ENCODE measurements at places on chromosomes 6 and 20.

- DNase-seq: no peak
Measured at GRCh38 chr6:21447987-21448386, 145.6 kb upstream of the SOX4 start.

- no peak for DNase-seq
Measured at GRCh38 chr20:60108397-60108796, 150.2 kb downstream of the CDH26 start.

GRCh38 chr20:44698351-44698750, 16.8 kb upstream of the CCN5 start:
- no peak for DNase-seq

DNA sequence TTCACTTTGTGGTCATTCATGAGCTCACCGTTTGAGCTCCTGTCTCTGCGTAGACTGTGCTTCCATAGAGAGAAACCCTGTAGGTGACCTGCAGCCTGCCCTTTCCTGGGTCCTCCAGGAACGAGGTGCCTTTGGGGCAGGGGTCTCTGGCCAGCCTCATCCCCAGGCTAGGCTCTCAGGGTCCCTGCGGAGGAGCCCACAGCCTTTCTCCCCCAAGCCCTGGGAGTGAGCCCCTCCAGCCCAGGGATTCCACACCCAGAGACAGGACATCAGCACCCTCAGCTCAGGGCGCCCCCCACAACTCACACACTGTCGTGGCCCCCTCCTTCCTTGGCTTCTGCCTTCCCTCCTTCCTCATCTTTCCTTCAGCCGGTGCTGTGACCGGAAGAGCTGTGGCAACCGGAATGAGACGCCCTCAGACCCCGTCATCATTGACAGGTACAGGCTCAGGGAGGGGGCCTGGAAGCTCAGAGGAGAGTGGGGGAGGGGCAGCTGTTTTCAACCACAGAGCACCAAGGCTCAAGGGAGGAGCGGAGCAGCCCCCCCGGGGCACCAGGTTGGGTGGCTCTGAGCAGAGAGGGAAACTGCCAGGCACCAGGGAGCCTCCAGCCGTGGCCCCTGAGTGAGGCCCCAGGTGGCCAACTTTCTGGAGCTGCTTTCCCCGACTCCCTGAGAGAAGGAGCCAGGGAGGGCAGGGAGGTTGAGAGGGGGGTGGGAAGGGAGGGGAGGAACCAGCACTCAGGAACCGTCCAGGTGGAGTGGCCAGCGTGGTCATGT, 16.8 kb downstream of the EBF4 start:
- peak; percentile 66 for DNase-seq

- no peak for DNase-seq
Measured at GRCh38 chr6:12296255-12296573, 6.1 kb downstream of the EDN1 start.

GRCh38 chr20:701401-702129, 26.0 kb upstream of the SCRT2 start:
- no peak for DNase-seq

DNA sequence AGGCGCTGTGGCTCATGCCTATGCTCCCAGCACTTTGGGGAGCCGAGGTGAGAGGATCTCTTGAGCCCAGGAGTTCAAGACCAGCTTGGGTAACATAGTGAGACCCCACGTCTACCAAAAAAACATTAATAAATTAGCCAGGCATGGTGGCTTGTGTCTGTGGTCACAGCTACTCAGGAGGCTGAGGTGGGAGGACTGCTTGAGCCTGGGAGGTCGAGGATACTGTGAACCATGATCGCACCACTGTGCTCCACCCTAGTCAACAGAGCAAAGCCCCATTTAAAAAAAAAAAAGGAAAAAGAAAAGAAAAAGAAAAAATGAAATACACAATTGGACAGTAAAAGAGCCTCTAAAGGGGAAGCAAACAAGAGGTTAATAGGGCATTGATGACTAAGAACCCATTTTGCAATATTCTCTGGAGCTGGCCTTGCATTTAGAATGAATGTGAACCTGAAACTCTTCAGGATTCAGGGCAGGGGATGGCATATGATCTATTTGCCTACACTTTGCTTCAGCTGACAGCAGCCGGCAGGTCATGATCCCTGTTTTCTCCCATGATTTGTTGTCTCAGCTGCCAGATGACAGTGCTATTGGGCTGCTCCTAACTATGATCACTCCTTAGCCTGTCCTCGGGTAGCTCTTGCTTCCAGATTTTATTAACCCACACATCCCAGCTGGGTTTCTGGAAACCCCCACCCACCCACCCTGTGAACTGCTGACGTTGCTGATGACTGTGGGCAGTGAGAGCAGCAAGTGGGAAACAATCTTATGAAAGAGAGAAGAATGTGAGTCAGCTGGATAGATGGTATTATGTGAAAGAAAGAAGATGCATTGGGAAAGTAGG, 83.8 kb upstream of the ELOVL5 start:
- DNase-seq: no peak

DNA sequence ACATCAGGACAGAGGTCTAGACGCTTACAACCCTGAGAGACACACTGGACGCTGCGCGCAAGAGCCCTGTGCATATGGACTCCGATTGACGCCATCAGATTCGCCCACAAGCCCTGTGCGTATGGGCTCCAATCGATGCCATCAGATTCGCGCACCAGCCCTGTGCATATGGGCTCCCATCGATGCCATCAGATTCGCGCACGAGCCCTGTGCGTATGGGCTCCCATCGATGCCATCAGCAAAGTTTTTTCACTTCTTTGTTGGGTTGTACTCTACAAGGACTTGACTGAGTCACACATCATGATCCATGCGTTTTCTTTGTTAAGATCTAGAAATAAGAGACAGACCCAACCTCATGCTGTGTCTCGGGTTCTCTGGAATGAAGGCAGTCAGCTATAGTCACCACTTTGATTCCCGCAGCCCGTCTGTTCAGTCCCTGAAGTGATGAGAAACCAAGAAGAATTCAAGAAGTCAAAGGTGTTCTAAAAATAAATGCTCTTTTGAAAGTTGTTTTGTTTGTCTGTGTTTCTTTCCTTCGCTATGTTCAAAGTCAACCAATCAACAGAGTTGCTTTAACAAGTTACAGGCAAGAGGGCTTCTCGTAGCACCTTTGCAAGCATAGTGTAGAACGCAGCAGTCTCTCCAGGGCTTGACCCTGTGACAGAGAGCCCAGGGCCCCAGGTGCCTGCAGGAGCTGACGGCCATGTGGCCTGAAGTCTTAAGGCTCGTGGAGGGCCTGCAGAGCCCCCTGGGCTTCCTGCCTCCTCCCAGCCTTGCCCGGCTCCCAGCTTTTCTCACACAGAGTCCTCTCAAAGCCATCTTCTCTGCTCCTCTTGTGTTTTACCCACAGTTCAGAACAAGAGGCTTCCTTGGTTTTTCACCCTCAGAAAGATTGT, 7.9 kb downstream of the RPS6KA2 start:
- DNase-seq: no peak

DNA sequence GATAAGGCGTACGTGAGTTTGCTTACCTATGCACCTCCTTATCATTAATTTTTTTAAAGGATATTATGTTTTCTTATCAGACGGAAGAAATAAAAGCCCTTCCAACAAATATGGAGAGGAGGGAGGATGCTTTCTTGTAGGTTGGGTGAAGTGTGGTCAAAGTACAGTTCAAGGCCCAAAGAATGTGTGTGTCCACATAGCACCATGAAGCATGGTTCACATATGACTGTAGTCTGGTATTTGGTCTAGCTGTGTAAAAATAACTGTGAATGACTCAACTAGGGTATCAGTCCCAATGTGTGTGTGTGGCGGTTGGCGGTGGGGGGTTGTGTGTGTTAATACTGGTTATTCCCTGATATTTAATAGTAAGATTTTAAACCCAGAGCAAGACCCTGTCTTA, 212.7 kb downstream of the TMEM242 start:
- DNase-seq: no peak

GRCh38 chr6:7414811-7415210, 25.2 kb downstream of the RIOK1 start:
- DNase-seq: no peak

- DNase-seq: no peak
Measured at GRCh38 chr6:40719671-40720374, 132.7 kb upstream of the LRFN2 start.

- no peak for DNase-seq
Measured at GRCh38 chr6:43779852-43780236, 9.8 kb downstream of the VEGFA start.

DNA sequence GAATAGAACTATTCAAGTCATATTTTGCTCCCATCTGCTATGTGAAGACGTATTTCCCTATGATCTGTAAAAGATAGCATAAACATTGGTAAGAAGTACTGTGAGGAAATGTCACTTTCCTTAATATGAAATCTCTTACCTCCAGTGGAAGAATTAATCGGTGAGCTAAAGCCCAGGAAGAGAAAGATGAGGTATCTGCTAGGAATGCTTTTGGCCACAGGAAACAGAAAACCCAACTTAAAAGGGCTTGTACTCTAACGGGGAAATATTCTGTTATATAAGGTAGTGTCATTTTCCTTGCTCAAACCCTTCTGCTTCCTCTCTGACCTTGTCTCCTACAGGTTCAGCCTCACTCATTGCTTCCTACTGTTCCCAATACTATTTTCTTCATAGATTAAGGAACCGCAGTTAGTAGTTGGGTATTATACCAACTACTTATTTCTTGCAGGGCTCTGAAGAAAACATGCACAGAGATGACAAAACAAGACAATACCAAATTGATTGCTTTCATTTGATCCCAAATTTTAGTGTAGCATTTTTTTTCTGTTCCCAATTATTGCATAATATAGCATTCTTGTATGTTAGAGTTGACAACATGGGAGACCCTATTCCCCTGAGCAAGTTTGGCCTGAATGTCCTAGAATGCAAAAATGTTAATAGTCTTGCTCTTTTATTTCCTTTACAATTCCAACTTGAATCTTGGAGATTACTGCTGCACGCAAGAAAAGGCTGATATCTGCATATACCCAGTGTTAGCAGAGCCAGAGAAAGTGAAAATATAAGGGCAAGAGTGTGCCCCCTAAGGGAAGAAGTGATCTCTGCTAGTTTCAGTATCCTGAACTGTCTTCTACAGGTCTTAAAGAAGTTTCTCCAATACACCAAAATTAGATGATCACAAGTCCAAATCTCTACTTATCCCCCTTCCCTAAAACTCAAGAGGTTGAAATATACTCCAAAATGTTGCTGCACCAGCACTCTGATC, 65.3 kb downstream of the AFG1L start:
- DNase-seq: no peak

GRCh38 chr6:11491596-11492463, 45.7 kb upstream of the TMEM170B start:
- no peak for DNase-seq

DNA sequence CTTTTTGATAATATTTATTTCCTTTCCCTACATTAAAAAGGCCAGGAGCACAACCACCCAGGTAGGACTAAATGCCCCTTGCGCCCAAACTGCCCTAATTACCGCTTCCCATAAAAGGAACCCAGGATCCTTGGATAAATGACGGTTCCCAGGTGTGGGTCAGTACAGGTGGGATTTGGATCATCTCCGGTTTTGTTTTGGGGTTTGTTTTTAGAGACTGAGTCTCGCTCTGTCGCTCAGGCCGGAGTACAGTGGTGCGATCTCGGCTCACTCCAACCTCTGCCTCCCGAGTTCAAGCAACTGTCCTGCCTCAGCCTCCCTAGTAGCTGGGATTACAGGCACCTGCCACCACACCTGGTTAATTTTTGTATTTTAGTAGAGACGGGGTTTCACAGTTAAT, 28.4 kb downstream of the ZNF217 start:
- no peak for DNase-seq

DNA sequence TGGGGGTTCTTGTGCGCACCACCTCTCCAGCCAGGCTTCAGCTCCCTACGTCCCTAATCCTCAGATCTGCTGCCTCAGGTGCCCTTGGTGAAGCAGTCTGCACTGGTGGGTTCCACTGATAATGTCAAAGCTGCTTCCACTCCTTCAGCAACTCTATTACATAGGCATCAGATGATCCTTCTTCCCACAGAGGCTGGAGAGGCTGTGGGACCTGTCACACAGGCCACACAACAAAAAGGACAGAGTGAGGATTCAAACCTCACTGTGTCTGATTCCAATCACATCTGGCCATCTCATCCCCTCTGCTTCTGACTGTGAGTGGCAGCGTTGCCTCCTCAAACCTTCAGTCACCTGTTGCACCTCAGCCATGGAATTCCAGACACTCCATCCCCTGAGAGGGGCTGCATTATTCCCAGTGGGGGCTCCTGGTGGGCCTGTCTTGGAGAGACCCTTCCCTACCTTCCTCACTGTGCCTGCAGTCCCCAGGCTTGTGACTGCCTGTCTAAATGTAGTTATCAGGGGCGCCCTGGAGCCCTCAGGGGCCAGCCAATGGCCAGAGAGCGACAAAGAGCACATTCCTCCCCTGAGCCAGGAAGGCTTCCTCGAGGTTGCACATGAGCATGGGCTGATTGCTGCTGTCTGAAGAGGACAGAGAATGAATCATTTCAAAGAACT, 211.4 kb upstream of the ECI2 start:
- no peak for DNase-seq

DNA sequence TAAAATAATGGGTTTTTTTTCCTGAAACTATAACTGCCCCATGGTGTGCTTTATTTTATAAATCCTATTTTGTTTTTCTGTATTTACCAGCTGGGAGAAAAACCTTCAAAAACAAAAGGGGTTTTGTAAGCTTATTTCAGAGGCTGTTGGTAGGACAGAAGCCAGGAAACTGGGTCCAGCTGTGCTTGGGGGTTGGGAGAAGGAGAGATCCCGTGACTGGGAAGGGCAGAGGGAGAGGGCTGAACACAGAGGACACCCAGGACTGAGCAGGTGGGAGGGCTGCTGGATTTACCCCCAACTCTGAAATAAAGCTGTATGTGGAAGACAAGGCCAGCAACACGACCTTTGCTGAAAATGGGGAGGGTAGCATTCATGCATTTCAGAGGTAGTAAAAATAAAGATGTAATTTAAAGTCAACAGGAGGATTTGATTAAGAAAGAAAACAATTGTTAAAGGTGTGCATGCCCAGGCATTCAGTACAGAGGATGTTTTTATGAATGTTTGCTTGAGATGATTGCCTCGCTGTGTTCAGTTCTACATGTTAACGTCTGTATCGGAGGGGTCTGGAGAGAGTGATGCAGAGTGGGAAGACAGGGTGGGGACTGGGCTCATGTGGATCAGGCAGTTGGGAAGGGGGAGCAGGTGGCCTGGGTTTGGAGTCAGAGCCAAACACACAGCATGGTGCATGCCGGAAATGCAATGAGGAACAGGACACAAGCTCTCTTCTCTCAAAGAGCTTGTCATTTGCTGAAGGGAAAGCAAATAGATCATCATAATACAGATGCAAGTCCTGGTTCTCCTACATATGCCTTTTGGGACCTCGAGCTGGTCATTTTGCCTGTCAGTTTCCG, 21.4 kb downstream of the ARFGEF3 start:
- no peak for DNase-seq
